HuH-7 (cell line): ENCODE measurements at places on chromosomes 4 and X.

DNA sequence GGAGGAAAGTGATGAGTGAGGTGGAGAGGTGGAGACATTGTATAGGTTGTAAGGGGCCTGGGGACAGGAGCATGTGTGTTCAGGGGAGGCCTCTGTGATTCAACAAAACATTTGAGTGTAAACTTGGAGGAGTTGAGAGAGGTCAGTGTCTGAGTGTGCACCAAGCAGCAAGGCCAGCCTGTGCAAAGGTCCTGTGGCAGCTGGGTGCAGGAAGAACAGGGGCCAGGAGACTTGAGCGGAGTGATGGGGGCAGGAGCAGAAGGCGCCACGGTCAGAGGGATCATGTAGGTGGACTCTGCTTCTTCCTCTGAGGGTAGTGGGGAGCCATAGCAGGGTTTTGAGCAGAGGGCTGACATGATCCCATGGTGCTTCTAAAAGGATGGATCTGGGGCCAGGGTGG, 9.6 kb upstream of the PSAPL1 start:
- DNase-seq = no peak

DNA sequence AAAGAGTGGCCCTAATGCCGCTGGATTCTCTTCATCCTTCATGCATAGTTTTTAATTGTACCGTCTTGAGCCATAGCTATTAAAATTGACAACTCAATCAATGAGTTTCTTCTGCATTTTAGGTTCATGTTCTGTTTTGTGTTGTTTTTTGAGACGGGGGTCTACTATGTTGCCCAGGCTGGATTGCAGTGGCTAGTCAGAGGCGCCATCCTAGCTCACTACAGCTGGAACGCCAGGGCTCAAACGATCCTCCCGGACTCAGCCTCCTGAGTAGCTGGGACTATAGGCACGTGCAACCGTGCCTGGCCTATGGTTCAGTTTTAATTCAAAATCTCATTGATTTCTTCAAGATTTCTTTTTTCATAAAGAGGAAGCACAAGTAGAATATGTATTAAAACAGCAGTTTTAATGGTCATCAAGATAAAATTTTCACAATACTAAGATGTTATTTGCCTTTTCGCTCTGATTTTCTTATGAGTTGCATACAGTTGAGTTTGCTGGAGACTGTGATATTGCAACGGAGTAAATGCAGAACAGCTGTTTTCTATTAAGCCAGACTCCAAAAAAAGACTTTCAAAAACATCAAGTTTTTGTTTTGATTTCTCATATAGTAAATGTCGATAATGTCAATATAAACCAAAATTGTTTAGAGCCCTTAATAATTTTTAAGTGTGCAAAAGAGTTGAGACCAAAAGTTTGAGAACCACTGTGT, 1.1 kb upstream of the STX18 start:
- DNase-seq = no peak

GRCh38 chr4:81204571-81204970, 10.5 kb downstream of the PRKG2 start:
- no peak for DNase-seq

DNA sequence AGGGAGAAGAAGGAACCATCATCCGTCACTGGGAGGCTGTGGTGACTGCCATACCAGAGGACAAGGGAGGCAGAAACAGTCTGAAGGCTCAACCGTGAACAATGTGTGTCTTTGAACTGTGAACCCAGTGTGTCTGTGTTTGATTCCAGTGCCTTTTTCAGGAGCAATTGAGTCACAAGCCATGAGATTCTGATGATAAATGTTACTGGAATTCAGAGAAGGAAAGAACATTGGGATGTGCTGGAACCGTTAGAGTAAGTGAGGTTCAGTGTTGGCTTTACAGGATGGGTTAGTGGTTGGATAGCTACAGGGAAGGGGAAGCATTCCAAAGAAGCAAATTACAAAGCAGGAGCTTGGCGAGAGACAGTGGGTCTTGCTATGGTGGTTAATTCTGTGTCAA, 464.4 kb downstream of the TRIML1 start:
- DNase-seq = no peak

DNA sequence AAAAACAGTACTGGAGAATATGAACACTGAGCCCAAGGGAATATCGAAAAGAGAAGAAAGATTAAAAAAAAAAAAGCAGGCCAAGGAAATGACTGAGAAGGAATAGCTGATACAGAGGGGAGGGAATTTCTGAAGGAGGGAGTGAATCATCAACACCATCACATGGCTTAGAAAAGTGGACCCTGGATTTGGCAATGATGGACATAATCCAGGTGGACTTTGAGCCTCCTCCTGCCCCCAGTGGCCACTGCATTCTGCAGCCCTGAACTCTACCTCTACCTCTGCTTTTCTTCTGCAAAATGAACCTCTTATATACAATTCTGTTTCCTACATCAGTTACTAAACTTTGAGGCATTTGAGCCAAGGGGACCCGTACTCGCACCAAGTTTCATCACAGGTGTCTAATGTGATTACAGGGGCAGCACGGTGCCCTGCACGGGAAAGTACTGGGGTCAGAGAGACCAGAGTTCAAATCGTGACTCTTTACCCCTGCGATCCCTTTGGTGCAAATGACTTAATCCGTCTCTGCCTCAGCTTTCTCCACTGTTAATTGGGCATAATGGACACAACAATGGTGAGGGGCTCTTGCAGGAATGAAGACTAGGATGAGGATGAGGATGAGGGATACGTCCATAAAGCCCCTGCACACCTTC, 1.1 kb downstream of the OCIAD2 start:
- peak; percentile 27 for DNase-seq

GRCh38 chr4:80183250-80184052, 13.9 kb upstream of the PRDM8 start:
- no peak for DNase-seq

DNA sequence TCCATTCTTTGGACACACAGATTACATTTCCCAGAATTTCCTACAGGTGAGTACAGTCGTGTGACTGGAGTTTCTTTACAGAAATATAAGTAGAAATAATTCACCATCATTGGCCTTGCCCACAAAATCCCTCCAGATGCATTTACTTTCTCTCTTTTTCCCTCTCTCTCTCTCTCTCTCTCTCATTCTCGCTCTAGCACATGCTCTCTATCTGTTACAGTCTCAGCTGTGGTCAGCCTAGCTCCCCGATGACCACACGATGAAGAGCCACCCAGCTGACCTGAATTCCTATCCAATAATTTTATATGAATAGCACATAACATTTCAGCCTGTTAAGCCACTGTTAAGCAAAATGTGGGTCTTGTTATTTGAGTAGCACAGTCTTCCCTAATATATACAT, 507.9 kb downstream of the PCDH7 start:
- DNase-seq = no peak

- no peak for DNase-seq
These were observed 64.6 kb downstream of the FHIP1A start for GRCh38 chr4:151473521-151474097.

- no peak for DNase-seq
These were observed 21.4 kb downstream of the HMX1 start for GRCh38 chr4:8850074-8850829.

DNA sequence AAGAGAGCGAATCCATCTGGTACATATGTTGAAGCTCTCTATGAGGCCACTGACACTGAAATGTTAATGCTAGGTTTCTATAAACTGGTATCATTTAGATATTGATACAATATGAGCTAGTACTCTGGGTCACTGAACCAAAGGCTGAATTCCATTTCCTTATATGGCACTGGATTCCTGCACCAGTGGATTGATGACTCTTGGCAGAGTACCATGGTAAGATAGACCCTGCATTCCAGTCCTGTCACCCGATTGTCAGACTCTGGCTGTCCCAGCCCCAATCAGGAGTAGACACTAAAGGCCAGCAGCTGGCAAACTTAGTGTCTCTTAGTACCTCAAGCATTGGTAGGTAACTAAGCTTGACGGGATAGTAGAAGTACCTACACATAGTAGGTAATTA, 44.0 kb upstream of the EOLA2 start:
- DNase-seq = no peak

DNA sequence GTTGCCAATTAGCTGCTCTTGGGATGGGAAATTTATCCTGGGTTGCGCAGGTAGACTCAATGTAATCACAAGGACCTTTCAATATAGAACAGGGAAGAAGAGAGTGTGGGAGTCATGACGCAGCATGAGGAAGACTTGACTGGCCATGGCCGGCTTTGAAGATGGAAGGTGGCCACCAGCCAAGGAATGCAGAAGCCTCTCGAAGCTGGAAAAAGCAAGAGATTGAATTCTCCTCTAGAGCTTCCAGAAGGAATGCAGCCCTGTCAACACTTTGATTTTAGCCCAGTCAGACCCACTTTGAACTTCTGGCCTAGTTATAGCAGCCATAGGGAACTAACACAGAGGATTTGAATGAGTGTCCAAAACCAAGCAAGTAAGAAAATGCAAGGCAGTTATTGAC, 14.7 kb upstream of the SH3KBP1 start:
- no peak for DNase-seq

DNA sequence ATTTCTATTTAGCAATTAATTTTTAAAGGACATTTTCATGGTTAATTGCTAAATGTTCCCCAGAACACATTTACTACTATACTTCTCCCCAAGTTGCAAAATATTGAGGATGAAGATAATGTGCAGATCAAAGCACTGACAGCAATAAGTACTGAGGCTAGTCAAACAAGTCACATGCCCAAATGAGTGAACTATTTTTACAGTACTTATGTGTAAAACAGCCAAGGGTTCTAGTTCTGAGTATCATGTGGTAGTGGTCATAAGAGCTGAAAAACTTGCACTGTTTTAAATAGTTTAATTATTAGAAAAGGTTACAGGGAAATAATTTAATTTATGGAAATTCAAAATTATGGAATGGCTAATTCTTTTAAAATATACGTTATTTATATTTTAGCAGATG, 3.8 kb downstream of the GALNTL6 start:
- no peak for DNase-seq

DNA sequence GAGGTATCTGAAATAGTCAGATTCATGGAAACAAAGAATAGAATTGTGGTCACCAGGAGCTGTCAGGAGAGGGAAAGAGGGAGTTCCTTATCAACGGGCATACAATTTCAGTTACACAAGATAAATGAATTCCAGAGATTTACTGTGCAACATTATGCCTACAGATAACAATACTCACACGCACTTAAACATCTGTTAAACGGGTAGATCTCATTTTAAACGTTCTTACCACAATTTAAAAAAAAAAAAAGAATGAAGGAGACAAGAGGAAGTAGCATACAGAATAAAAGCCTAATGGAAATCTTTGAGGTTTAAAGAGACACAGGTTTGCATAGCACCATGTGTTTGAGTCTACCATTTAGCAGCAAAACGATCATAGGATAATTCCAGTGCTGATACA, 298.0 kb downstream of the DKK2 start:
- no peak for DNase-seq

DNA sequence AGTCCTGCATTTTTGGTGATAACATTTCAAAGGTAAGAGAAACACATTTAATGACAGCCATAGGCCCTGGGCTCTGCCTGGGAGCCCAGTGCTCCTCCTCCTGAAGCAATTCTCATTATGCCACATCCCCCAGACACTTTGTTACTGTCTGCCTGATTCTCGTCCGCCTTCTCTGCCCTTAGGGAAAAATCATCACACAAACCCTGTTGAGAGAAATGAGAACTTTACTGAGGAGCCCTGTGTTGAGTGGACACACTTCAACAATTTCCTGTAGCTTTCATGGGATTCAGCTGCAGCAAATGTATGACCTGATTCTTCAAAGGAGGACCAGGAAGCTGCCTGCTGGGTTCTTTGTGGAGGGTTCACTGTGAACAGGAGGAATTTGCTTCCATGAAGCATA, 566.5 kb upstream of the FRG1 start:
- no peak for DNase-seq

DNA sequence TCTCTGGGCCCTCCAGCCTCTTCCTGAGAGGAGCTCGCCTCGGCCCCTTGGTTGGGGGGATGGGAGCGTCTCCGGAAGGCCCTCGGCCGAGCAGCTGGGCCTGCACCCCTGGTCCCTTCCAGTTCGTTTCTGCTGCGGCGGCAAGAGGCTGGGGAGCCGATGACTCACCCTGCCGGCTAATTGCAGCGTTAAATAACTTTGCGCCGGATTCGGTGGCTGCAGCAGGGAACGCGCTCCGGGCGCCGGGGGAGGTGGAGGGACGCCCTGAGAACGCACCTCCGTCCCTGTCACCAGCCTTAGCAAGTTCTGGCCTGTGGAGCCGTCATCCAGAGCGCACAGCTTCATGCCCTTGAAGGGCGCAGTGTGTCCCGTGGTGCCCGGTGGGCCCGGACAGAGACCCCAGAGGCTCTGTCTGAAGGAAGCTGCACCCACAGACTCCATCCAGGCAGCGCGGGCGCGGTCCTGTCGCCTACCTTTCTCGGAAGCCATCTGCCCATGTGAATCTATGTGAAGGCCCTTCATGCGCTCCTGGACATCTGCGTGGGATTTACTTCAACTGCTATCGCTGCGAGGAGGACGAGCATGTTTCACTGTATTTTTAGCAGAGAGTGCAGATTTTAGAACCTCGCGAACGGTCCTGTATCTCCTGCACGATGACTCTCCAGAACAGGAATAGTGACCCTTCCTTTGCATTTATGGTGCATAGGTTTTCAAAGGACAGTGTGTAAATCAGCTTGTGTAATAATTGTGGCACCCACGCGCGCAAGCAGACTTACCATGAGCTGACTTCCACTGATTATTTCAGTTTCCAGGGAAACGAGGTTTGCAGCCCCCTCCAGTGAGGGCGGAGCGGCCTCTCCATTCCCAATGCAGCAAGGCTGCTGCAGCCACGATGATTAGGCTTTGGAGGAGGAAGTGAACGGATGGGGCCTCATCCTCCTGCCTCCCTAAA, 1.7 kb upstream of the TMEM271 start:
- DNase-seq = no peak

- DNase-seq = no peak
These were observed 1470.8 kb upstream of the ADGRL3 start for GRCh38 chr4:59729321-59729720.

- DNase-seq = no peak
These were observed 32.2 kb downstream of the SMS start for GRCh38 chrX:21972721-21973120.

DNA sequence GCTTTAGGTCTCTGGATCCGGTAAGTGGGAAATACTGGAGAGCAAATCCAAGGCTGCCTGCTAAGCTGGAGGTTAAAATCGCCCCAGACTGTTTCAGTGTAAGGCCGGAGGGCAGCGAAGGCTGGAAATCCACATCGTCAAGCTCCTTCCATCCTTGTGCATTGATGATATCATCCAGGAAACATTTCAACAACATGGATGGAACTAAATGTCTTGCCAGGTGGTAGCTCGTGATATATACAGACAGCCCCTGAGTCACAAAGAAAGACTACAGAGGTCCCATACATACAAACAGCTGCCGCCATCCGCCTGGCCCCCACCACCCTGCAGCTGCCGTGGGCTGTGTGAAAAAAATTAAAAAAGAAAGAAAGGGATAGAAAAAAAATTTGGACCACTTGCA, 148.9 kb upstream of the RBPJ start:
- no peak for DNase-seq

DNA sequence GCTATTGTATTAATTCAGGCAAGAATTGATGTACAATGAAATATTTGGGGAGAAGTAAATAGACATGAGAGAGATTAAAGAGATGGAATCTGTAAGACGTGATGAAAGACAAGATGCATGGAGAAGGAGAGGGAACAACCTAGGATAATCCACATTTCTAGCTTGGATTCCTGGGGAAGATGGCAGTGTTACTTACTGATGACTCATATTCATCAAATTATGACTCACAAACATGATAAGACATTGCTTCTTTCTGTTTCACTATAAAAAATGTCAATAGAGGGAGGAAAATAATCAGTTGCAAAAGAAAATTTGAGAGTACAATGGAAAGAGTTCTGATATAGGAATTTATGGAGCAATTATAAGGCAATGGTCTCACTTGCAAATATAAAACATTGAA, 104.1 kb upstream of the BMP3 start:
- no peak for DNase-seq
